ENCODE measurements at places on chromosomes 4 and X. TPM values are rescaled to one million over a fixed set of nuclear protein-coding genes. Genes with fewer than 3 reads are reported as not detected.

Gene LARP1B
- total RNA-seq: 28.5 TPM

DNA sequence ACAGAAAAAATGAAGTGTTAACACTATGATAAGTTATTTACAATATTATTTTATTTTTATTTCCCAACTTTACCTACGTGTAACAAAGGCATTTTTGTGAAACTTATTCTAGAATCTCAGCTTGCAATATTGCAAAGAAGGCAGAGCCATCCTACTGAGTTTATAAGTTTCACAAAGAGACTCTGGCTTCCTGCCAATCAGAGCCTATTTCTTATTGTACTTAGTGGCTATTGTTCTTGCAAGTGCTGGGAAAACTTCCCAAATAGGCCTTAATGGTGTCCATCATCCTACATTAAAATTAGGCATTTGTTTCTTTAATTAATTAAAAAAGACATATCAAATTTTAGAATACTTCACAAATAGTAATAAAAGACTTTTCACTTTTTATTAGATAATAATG, 233.2 kb downstream of the EPHA5 start:
- DNase-seq: no peak

Gene ZFP92
- total RNA-seq: 1.1 TPM

DNA sequence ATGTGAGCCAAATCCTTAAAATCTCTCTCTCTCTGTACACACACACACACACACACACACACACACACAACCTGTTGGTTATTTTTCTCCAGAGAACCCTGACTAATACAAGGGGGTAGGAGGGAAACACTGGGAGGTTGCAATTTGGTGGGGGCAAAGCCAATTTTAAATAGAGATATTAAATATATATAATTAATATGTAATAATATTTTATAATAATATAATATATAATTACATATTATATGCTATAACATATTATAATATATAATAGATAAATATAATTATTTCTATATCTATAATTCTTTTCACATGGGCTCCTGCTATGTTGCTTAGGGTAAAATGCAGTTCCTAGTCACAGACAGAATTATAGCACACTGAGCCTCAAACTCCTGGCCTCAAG, 1354.2 kb downstream of the FSTL5 start:
- DNase-seq: no peak

Gene MAGEB17
- total RNA-seq: 0.39 TPM

DNA sequence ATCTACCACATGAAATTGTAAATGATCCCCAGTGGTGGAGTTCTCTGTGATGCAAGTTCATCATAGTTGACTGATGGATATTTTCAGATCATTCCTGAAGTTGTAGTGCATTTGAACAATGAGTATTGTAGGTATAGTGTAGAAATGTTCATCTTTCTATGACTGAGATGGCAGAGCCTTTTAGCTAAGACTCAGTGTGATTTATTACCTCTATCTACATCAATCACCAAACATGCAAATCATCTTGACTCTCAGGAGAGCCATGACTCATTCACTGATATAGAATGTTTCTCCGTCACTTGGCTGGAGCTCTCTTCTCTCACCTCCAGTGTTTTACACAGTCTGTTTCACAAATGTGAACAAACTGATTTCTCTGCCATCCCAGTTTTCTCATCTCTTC, 392.6 kb downstream of the IL1RAPL1 start:
- DNase-seq: no peak

- no peak for DNase-seq
These were observed 20.8 kb downstream of the USO1 start for GRCh38 chr4:75745161-75745560.

GRCh38 chr4:61984260-61984909, 784.3 kb downstream of the ADGRL3 start:
- no peak for DNase-seq

DNA sequence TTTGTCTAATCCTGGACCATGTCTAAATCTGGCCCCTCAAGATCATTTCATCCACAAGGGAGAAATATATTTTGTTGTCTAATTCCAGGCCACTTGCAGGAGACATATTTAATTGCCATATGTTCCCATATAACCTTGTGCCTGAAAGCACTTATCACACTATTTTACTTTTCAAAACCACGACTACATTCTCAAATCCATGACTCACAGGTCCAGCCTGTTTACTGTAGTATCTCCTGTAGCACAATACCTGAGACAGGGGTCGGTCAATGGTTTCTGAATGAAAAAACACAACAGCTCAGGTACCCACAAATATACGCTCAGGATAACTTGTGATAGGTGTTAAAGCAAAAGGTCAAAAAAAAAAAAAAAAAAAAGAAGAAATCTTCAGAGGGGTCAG, 60.9 kb downstream of the SEC24D start:
- DNase-seq: no peak

DNA sequence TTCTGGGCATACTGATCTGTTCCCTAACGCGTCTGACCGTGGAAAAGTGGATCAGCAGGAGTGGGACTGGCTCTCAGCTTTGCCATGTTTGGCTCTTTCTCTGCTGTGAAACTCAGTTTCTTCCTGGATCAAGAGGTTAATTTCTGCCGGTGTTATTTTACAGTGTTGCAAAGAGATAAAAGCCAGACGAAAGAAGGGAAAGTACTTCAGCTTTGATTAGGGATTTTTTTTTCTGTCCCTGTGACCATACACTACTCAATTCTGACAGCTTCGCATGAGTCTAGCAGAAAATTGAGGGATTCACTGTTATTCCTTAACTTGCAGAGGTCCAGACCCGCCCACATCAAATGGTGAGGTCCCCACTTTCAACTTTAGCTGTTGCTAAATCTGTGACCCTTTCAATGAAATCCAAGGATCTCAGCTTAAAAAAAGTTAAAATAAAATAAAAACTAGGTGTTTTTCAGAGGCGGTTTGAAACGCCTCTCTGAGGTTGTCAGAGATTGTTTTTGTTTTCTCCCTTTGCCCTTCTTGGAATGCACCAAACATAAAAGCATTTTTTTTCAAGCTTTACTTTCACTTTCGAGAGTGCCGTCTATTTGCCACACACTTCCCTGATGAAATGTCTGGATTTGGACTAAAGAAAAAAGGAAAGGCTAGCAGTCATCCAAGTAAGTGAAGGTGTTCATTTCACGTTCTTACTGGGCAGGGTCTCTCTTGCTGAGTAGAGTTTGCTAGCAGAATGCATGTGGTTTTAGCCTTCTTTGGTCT, at the start of gene TLR3:
Gene TLR3, plus strand, starts transcription at position 576 of the 768 bp plus-strand sequence. CDS start 7,464 bp downstream, outside the sequence.
- DNase-seq: peak; percentile 24

DNA sequence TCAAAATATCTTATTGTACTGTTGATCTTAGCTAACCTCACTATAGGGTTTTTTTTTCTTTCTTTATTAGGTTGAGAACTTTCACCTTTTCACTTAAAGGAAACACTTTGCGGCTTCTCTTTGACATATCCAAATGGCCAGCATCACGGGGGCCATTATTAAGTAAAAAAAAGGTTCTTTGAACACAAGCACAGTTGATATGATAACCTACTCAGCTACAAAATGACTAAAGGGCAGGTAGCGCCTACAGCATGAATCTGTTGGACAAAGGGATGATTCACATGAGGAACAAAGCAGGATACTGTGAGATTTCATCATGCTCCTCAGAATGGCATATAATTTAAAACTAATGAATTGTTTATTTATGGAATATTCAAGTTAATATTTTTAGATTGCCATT, 119.6 kb downstream of the CCSER1 start:
- no peak for DNase-seq

Gene RHOXF2
- total RNA-seq: not detected

Gene KDR
- total RNA-seq: 128 TPM

DNA sequence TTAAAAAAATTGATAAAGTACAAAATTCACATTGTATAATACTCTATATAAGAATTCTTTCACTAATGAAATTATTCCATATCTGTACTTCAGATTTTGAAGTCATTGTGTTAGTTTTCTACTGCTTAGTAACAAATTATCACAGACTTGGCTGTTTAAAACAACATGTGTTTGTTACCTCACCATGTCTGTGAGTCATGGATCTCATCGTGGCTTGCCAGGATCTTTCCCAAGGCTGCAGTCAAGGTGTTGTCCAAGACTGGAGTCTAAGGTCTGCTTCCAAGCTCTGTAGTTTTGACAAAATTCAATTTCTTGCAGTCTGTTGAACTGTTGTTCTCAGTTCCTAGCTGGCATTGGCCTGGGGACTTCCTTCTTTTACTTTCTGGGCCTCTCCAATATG, 1286.9 kb downstream of the ADGRL3 start:
- no peak for DNase-seq

Measured in thyroid gland (tissue), 4 donors.